ENCODE measurements at places on chromosomes 1 and 21.

DNA sequence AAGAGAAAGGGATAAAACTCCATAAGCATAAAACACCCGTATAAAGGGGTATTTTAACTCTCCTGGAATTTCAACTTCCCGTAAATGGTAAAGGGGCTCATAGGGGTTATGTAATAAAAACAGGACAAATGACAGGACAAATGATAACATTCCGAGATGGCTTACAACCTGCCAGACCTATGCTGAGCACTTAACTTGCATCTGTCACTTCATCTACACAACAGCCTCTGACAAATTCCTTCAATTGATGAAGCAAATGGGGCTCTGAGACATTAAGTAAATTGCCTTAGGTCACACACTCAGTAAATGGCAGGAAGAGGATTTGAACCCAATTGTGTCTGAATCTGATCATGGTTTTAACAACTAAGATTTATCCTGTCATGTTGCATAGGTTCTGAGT lies 327.6 kb upstream of the SNX7 start:
- DNase-seq: no peak

DNA sequence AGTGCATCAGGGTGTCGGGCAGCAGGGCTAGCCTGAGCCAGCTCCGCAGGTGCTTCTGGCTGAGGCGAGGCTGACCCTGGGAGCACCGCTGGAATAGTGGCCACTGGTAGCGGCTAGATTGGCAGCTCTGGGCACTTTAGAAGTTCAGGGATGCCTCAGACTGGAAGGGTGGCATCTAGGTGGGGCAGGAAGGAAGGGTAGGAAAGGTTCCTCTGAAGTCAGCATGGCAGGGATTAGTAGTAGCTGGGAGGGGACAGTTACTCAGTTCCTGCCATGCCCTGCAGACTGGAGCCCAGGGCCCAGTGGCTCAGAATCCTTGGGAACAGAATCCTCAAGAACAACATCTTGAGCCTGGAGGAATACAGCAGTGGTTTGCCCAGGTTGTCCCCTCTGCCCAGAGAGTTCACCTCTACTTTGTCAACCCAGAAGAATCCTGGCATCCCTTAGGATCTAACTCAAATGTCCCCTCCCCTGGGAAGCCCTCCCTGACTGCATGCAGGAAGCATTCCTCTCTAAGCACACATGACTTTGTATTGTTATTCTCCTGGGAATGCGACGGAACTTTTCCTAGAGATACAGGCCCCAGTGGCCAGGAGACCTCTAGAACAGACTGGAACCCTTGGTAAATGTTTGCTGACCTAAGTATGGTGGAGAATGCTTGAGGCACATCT lies 39.5 kb upstream of the BCAR3 start:
- no peak for DNase-seq

GRCh38 chr1:96340686-96341085 lies 380.9 kb upstream of the PTBP2 start:
- no peak for DNase-seq

DNA sequence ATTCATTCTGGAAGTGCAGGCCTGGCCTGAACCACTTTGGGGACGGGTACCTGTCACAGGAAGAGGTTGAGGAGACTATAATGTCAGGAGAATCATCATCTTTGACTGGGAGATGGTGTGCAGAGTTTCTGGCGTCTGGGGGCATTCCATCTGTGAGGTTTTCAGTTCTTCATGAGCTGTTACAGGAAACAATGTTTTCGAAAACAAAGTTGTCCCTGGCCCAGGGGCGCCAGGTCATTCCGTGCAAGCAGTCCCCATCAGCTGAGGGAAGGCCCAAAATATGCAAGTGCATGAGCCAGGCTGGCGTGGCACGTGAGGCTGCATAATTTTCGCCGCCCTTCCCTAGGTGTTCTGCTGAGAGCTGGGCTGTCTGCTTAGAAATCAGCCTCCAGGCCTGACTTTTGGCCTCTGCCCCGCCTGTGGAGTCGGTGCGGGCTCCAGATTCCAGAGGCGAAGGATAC lies 68.4 kb upstream of the ATP5PO start:
- DNase-seq: no peak

GRCh38 chr1:234342774-234343173 lies 30.5 kb upstream of the COA6 start:
- DNase-seq: no peak

GRCh38 chr1:90761781-90762589 lies 44.9 kb upstream of the BARHL2 start:
- no peak for DNase-seq

GRCh38 chr1:75991497-75992114 lies 59.4 kb upstream of the ASB17 start:
- DNase-seq: no peak

GRCh38 chr1:4678066-4678717 lies 23.8 kb downstream of the AJAP1 start:
- no peak for DNase-seq

DNA sequence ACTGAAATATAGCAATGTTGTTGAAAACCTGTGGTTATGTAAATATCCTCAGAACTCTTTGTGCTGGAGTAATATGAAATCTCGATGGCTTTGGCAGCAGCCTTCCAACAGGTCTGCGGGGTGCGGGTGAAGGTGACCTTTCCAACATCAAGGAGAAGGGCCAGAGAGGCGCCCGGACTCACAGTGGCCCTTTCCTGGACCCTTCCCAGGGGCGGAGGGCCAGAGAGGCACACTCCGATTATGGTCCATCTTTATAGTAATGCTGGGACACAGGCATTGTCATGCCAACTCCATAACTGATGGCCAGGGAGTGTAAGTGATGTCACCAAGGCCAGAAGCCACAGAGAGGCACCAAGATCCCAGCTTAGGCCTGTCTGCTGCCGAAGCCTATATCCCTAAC lies 18.1 kb downstream of the SLC37A1 start:
- no peak for DNase-seq

DNA sequence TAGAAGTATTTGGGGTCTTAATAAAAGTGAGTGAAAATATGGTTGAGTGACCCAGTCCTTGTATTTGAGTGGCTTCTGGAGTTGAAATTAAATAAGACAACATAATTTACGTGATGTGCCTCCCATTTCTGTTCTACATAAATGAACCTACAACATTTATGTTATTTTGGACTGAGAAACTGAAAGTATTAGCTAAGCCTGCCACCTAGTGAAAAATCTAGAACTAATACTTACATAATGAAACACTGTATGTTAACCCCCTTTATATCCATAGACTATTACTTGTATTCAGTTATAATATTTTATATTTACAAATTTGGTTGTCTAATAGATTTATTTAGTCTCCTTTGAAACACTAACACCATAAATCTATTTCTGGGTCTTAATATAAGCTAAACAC lies 298.9 kb downstream of the KCNT2 start:
- no peak for DNase-seq

- no peak for DNase-seq
These were observed 39.3 kb downstream of the FASLG start for GRCh38 chr1:172698224-172698623.

GRCh38 chr1:205535096-205535495 lies 30.6 kb downstream of the CDK18 start:
- DNase-seq: no peak

- DNase-seq: no peak
These were observed 52.0 kb downstream of the ECE1 start for GRCh38 chr1:21238141-21238800.

- no peak for DNase-seq
These were observed 7.5 kb upstream of the LAMC2 start for GRCh38 chr1:183178545-183178944.

DNA sequence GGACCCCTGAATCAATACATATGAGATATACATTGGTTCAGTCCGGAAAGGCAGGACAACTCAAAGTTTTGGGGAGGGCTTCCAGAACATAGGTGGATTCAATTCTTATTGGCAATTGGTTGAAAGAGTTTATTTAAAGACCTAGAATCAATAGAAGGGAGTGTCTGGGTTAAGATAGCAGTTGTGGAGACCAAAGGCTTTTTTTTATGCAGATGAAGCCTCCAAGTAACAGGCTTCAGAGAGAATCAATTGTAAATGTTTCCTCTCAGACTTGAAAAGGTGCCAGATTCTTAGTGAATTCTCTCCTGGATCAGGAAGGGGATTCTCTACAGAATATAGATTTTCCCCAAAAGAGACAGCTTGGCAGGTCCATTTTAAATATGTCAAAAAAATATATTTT lies 27.0 kb upstream of the CD5L start:
- DNase-seq: no peak

GRCh38 chr1:92957030-92957734 lies 4.1 kb downstream of the DIPK1A start:
- DNase-seq: no peak

GRCh38 chr1:96187020-96187419 lies 534.6 kb upstream of the PTBP2 start:
- DNase-seq: no peak

DNA sequence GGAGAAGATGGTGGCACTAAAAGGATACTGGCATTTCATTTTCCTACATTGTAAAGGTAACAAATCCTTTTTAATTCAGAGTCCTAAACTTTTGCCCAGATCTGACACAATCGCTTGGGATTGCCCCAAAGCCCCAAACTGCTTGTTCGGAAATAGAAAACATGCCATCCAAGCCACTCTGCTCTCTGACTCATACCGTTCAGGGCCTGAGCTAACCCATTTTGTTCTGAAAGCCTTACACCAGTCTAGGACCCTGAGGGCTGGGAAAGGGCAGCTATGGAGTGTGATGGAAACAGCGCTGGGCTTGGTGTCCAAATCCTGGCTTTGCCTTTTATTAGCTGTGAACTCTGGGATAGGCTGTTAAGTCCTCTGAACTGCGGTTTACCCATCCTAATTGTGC lies 159.4 kb upstream of the UBE2U start:
- DNase-seq: no peak

DNA sequence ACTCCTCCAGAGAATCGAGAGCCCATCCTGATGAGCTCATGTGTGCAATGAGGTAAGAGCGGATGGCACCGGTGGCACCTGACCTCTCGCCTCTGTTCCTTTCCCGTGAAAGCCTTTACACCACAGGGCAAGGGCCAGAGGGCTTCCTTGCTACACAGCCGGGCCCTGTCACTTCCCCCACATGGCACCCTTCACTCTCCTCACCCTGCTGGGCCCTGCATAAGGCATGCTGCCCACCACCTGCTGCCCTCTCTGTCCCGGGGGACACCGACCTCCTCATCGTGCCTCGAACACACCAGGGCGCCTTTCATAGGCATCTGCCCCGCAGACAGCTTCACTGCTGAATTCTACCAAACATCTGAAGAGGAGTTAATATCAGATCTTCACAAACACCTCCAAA lies 45.1 kb upstream of the C1orf174 start:
- DNase-seq: no peak

DNA sequence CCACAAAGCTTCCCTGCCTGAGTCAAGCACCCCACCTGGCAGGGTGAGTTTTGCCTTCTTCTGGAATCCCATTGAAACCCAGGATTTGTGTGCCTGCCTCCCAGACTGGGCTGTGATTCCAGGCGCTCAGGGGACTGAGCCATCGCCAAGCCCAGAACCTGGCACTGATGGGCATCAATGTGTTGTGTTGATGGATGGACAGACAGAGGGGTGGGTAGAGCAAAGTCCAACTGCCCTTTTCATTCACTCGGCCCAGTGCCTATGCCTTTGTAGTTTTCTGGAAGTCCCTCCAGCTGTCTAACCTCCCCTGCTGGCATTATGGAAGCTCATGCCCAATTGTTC lies 66.0 kb upstream of the LAPTM5 start:
- no peak for DNase-seq

- no peak for DNase-seq
These were observed 55.0 kb downstream of the ADARB1 start for GRCh38 chr21:45129189-45129923.

DNA sequence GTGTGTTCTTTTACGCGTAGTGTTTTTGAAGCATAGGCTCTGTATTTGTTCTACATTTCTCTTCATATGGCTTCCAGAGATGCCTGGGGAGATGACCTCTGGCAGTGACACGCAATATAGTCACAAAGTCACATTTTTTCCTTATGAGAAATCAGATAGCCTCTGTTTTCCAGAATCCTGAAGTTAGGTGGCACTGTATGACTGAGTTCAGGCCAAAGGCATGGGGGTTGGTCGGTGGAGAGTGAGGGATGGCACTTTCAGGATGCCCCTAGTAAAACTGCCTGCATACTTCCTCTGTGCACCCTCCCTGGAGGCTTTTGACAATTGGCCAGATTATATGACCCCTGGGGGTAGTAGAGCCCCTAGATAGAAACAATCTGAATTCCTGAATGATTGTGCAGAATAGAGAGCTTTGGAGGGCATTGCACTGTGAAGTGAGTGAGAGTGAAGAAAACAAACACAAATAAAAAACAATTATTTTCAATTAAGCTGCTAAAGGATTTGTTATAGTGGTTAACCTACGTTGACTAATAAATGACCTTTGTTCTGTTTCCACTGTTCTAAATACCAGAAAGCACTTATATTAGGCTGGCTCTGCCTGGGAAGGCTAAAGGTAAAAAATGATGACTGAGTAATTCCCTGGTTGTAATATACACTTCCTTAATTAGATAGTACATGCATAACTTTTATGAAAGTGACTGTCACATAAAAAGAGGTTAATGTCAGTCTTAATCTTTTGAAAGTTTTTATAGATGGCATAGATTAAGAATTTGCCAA lies 1660.8 kb downstream of the PLA2G4A start:
- DNase-seq: no peak

GRCh38 chr21:15130326-15130725 lies 65.5 kb upstream of the NRIP1 start:
- DNase-seq: no peak

DNA sequence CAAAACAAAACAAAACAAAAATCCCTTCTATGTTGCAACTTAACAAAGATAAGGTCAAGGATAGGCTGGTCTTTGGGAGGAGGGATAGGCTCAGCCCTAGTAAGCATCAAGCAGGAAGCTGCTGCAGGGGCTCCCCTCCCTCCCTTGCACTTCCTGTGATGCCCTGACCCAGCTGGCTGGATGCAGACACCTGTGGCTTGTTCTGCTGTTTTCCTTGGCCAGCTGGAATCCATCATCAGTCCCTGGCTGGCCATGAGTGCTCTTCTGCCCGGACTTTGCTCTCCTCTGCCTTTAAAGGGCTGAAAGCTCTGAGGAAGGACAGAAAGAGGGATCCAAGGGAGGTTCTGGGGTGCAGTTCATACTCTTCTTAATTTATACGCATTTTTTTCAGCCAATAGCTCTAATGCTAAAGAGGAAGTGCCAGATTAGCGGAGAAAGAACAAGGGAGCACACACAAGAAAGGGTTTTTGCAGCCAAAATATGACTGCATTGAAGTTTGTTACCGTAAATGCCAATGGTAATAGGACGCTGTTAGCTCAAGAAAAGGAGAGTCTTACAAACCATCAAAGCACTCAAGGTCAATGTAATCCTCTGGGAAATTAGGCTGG lies 19.9 kb upstream of the UBE2U start:
- DNase-seq: no peak

- DNase-seq: no peak
These were observed 3.1 kb downstream of the PANK4 start for GRCh38 chr1:2523191-2523890.

GRCh38 chr1:177546346-177546745 lies 375.6 kb downstream of the BRINP2 start:
- no peak for DNase-seq

DNA sequence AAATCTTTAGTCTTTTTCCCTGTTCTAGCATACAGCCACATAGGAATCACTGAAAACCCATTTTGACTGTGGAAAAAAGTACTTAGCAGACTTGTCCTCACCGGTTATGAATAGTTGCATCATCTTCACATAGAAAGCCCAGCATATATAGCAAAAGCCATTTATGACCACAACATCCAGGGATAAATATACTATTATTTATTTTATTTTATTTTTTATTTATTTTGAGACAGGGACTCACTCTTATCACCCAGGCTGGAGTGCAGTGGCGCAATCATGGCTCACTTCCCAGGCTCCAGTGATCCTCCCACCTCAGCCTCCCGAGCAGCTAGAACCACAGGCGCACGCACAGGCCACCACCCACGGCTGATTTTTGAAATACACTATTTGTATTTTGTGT lies 175.3 kb downstream of the GALNT2 start:
- DNase-seq: no peak

- DNase-seq: no peak
These were observed 85.2 kb upstream of the EXO1 start for GRCh38 chr1:241762713-241763339.
